ENCODE measurements at places on chromosomes 3 and 15.

- DNase-seq, result no peak
Observed at GRCh38 chr3:106347350-106347749, 478.5 kb upstream of the CBLB start.

DNA sequence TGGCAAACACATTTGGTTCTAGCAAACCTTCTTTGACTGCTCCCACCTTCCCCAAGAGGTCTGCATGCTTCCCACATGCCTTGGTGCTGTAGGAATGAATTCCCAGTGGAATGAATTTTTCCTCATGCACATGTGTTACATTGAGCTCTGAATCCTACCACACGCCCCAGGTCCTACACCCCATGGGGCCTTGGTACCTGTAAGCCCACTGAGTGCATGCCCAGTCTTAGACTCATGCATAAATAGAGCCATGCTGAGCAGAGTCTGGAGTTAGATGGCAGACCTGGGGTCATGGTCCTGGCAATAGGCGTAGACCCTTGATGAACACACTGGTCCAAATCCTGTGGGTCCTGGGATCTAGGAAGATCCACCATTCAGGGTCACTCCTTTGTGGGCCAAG is 81.8 kb downstream of the EPHB1 start:
- DNase-seq, result no peak

GRCh38 chr15:77497942-77498361 is 77.3 kb downstream of the HMG20A start:
- DNase-seq, result peak; percentile 20

DNA sequence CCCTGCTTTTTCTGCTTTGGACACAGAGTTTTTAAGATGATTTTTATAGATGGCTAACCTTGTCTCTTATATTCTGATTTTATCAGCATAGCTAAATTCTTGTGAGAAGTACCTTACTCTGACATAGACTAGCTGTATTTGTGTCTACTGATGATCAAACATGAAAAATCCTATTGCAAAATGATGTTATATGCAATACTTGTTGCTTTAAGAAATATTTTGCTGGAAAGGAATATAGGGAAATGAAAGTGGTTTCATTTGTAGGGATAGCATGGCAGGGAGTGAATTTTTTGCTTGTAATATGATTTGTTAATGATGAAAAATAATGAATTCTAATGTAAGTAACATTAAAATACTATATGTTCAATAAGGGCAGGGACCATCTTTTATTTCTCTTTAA is 35.9 kb downstream of the CFAP91 start:
- no peak for DNase-seq

DNA sequence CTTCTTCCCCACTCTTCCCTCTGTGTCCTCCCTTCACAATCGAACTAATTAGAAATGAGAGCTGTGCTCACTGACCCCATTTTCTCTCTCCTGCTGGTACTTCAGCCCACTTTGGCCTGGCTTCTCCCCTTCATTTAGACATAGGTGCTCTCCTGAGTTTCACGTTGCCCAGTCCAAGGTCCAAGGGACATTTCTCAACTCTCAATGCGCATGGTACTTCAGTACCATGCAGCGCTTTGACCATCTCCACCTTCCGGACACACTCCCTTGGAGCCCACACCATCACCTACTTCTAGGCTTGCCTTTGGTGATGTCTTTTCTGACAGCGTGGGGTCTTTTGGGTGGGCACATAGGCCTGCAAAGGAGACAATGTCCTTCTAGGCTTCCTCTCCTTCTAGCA is 99.7 kb downstream of the ABHD5 start:
- no peak for DNase-seq

- no peak for DNase-seq
Observed at GRCh38 chr15:61038387-61038786, 190.7 kb downstream of the RORA start.

- no peak for DNase-seq
Observed at GRCh38 chr3:129058441-129059200, 2.0 kb upstream of the GP9 start.

- DNase-seq, result no peak
Observed at GRCh38 chr3:111392894-111393398, 149.1 kb upstream of the CD96 start.

- no peak for DNase-seq
Observed at GRCh38 chr3:124839896-124840295, 47.3 kb downstream of the ITGB5 start.

DNA sequence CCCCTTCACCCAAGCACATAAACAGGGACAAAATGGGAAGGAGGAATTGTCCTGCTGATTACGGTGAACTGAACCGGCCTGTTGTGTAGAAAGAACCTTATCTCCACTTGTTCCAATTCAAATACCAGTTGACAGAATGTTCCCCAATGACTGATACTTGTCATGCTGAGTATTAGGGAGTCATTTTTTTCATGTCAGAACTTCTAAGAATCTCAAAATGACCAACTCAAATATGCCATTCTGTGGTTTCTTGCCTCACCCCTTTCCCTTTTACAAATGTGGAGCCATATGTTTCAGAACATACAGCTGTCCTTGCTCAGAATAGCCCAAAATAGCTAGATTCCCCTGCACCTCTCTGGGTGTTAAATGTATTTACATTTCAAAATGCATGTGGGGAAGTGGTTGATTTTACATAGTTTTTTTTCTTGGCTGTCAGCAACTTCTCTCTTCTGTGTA is 405.9 kb upstream of the TBL1XR1 start:
- no peak for DNase-seq

DNA sequence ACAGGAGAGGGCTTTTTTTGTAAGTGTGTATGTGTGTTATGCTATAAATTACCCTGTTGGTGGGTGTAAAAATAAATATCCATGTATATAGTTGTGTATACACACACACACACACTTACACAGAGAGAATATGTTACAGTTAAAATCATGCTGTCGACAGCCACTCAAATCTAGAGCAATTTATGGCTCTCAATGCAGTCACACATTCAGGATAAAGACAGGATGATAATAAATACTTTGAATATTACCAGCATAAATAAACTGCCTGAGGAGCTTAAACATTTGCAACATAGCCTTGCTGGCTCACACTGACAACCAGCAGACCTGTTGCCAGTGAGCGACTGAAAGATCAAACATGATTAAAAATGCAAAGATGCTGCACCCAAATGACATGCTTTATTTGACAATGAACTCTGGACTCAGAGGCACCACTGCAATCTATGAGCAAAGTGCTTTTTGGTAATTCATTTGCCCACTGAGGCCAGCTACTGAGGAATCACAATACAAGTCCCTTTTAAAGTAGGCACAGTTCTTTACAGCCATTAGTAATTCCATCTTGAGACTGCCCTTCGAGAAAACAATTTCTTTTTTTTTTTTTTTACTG is 458.9 kb downstream of the FHIT start:
- DNase-seq, result peak; percentile 82

DNA sequence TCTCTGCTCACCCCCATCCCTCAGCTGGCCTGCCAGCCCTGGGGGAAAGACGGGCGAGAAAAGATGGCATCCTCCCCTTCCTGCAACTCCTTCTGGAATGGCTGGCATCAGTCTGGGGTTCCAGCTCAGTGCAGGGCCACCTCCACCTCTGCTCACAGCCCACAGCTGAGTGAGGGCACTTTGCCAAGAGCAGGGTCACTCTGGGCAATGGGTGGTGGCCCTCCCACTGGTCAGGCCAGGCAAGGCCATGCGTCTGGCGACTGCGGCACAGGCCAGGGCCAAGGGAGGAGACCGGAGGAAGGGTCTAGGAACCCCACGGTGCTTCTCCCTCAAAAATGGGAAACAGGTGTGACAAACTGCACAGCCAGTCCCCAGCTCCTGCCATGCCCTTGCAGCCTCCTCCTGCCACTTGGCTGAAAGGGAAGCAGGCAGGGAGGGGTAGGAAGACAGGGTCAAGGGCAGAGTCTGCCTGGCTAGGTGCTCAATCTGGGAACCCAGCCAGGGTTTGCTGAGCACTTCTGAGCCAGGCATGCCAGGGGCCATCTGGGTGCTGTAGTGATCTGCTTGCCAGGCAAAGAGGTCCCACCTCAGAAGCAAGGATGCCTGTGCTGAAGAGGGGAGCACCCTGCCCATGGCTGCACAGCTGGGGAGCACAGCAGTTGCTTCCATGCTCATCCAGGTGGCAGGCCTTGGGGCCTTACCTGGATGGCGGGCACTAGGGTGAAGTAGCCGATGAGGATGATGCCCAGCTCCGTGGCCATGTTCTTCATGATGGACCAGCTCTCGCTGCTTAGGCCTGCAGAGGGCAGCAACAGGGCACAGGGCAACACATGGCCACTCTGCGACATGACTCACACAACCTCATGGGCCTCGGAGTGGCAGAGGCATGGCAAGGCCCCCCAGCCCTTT is 41.2 kb downstream of the PTPN23 start:
- DNase-seq, result no peak

Measured in NCI-H526 treated with DMSO at 0.1 percent for 48 hours (cell line).